ENCODE measurements at places on chromosomes 4 and X.

DNA sequence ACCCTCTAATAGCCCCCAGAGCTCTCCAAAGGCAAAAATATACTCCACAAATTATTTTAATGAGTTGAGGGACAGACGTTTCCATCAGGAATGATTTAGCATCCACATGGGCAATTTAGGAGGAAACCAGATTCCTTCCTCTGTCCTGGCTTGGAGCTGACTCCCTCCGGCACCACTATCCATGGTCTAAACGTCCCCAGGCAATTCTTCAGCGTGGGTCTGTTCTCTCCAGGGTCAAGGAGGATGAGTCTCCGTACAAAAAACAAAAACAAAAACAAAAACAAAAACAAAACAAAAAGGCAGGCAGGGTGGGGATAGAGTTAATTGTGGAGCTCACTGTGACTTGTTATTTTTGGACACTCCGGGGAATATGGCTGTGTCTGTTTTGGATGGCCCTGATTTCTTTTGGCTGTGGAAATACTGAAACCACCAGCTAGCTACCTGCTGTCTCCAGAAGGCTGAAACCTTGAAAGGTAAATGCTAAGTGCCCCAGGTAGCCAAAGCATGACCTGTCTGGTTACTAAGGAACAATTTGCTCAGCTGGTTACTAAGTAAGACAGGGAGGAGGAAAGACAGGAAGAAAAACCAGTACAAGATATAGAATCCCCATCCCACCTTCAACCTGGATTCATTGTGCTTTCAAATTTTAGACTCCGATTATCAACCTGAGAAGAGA, 419.1 kb upstream of the LCORL start:
- DNase-seq, result no peak

DNA sequence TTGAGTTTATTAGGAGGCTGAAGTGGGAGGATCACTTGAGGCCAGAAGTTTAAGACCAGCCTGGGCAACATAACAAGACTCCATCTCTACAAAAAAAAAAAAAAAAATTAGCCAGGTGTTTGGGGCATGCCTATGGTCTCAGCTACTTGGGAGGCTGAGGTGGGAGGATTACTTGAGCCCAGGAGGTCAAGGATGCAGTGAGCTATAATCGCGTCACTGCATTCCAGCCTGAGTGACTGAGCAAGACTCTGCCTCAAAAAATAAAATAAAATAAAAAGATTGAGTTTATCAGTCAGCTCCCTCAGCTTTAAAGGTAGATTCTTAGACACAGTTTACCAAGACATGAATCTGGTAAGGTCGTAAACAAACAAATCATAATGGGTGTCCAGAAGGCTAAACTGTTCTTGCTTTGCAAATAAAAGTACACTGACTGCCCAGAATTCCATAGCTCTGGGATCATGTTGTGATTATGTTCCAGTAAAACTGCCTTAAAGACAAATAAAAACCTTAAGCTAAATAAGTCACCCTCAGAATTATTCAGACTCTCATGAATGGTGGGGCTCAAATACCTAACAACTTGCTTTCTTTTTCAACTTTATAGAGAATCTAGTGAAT, 18.7 kb downstream of the APOO start:
- no peak for DNase-seq

- DNase-seq, result no peak
Measured at GRCh38 chr4:185018834-185019455, 655 bp downstream of the HELT start.

DNA sequence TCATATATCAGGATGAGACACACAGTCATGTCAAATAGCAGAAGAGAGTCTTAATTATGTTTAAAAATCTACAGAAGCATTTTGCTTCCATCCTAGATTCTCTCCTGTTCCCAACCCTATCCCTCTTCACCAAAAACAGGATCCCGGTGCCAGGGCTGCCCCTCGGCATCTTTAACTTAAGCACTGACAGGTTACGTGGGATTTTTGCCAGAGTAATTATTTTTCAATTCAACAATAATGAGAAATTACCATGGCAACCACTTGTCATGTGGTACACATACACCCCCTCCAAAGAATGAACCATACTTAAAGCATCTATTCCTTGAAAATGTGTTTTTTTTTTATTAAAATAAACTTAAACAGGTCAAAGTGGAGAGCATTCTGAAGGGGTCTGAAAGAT, 130.6 kb downstream of the LDB2 start:
- DNase-seq, result no peak

DNA sequence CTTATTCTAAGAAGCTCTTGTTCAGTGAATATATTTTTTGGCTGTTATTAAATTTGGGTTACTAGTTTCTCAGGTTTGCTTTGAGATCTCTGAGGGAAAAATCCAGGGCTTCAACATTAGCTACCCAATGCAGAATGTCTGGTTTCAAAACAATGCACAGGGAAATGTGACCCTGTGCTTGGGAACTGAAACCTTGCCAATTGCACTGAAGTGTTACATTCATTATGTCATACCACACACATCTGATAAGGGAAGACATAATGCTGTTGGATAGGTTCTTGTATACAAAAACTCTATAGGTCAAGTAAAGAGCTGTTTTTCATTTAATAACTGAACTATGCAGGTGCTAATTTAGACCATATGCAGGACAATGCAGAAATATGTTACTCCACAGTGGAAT, 345.3 kb upstream of the BMP3 start:
- no peak for DNase-seq

Data from CD4-positive, alpha-beta T cell (primary cell).